ENCODE measurements at places on chromosomes 3 and 15.

GRCh38 chr3:34283751-34284150 lies 485.3 kb downstream of the PDCD6IP start:
- no peak for DNase-seq

- DNase-seq: no peak
Observed at GRCh38 chr3:26307192-26307591, 315.4 kb upstream of the LRRC3B start.

DNA sequence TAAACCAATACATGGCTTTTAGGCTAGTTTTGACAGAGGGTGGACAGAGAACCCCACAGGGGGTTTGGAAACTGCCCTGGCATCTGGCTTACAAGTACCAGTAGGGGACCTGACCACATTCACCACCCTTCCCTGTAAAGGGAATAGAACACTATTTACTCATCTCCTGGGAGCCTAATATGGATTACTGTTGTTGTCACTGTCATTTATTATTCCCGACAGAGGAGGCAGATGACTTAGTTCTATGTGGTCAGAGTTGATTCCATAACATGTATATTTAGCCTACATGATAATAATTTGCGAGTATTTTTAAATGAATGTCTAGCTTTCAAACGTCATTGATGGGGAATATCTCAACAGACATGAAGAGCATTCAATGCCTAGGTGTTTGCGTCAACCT lies 15.9 kb downstream of the ZBTB38 start:
- no peak for DNase-seq

- DNase-seq: no peak
Observed at GRCh38 chr3:189652042-189652441, 20.9 kb downstream of the TP63 start.

GRCh38 chr3:12750658-12751071 lies 8.4 kb downstream of the TMEM40 start:
- no peak for DNase-seq

DNA sequence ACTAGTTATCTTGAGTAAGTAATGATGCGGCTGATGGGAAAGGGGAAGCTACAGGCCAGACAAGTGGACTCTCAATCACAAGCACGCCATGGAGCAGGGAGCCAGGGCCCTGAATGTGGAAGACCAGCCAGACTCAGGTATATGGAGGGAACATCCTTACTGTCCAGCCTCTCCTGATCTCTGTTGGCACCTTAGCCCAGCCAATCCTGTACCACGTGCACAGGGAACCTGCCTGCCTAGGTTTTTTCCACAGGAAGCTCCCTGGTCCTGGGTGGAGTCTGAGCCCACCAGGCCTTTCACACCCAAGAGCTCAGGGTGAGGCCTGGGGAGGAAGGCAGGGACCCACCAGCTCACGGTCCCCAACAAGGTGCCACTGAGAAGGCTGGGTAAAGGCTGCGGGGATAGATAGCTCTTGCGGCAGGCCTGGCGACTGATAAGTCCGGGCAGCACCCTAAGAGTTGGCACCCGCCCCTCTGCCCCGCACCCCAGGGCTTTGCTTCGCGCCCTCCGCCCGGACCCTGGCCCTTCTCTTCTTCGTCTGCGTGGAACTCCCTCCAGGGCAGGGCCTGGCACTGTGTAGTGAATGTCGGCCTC lies 933 bp upstream of the APEH start:
- no peak for DNase-seq

DNA sequence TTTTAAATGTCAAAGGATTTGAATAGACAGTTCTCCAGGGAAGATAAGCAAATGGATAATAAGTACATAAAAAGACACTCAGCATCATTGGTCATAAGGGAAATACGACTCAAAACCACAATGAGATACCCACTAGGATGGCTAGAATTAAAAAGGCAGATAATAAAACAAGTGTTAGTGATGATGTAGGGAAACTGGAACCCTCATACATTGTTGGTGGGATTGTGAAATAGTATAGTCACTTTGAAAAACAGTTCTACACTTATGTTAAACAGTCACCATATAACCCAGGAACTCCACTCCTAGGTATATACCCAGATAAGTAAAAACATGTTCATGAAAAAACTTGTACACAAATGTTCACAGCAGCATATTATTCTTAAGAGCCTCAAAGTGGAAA lies 72.5 kb downstream of the GPR156 start:
- DNase-seq: no peak

GRCh38 chr15:99507504-99508310 lies 58.1 kb upstream of the MEF2A start:
- no peak for DNase-seq

- no peak for DNase-seq
Observed at GRCh38 chr3:17877299-17877698, 134.9 kb upstream of the TBC1D5 start.

- DNase-seq: no peak
Observed at GRCh38 chr3:29561651-29562149, 280.8 kb downstream of the RBMS3 start.

- DNase-seq: no peak
Observed at GRCh38 chr15:81473177-81473576, 99.2 kb upstream of the TMC3 start.

GRCh38 chr3:134883697-134884385 lies 88.8 kb downstream of the EPHB1 start:
- no peak for DNase-seq

DNA sequence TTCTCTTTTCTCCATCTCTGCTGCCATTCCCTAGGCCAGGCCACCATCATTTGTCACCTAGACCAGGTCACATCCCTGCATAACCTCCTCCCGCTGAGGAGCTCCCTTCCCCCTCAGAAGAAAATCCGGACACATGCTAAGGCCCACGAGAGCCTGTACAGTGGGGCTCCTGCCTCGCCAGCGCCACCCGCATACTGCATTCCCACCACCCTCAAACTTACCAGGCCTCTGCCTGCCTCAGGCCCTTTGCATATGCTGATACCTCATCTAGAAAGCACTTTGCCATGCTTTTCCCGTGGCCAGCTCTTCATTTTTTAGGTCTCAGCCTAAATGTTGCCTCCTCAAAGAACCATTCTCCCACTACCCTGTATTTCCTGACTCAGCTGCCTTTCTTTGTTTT lies 220.1 kb upstream of the CTDSPL start:
- DNase-seq: no peak

DNA sequence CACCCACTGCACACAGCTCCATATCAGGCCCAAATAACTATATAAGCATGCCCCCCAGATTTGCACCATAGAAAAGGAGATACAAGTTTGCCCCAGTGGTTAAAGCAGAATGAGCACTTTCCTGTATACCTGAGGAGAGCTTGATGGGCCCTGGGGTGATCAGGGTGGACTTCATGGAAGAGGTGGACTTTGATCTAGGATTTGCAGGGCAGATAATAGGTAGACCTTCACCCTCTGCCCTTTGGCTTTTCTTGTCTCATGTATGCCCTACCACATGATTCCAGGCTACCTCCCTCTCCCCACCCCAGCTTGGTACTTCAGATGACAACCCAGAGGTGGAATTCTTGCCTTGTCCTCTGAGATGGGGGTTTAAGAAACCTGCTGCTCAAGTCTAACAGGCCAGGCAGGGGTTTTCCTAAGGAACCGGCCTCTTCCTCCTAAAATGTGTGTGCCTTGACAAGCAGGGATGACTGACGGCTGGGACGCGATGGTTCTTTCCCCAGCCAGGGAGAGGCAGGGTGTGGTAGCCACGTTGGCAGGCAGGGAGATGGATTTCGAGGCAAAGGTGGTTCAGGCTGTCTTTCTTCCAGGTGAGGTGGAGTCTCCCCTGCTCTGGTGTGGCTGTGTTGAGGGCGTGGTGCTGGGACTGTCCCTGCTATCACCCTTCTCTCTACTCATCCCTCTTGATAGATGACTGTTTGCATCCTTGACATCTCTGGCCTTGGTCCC lies 6.6 kb upstream of the RHCG start:
- DNase-seq: no peak

DNA sequence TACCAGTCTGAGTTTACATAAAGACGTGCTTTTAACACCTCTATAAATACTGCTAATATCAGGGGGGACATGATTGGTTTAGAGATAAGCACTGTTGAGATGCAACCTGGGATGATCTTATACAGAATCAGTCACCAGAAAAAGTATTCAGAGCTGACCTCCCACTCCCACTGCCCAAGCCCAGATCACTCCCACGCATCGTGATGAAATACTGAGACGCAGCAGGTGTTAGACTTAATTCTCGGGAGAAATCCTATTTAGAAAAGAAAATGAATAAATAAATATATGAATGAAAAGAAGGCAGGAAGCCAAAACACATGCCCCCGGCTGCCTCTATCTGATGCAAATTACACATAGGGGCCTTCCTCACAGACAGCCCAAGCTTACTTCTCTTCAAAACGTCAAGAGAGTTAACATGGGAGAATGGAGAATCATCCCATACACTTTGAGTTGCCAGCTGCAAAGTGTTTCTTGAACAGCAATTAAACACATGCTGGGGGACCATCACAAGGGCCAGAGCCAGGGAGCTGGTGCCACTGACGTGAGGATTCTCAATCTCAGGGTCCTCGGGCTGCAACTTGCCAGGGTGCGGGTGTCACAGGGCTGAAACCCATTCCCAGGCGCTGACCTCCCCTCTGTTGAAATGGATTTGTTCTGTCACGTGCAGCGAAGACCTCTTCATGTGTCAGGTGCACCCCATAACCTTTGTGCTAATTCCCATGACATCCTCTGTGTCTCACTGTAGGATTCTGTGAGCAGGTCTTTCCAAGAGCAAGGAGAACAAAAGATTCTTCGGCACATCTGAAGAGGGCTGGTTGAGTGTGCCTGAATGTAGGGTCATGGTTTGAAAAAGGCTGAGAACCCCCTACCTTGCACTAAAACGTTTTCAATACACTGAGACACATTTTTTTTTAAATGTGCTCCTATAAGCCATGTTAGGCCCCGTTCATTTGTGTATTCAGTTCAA lies 764.2 kb upstream of the ARRDC4 start:
- no peak for DNase-seq

DNA sequence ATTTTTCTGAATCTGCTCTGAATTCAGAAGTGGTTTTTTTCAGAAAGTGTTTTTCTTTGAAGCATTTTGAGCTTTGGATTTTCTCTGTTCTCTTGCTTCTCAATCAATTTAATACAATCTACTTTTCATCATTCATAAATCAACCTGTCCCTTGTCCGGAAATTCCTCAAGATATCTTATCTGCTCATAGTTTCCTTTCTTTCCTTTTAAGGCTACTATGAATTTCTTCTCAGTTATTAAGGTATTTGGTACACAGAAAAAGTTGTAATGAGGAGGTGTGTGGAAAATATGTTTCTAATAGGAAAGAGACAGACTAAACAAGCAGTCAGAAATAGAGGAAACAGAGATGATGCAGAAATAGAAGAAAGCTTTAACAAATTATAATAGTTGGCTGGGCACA lies 14.4 kb downstream of the CGGBP1 start:
- DNase-seq: no peak

DNA sequence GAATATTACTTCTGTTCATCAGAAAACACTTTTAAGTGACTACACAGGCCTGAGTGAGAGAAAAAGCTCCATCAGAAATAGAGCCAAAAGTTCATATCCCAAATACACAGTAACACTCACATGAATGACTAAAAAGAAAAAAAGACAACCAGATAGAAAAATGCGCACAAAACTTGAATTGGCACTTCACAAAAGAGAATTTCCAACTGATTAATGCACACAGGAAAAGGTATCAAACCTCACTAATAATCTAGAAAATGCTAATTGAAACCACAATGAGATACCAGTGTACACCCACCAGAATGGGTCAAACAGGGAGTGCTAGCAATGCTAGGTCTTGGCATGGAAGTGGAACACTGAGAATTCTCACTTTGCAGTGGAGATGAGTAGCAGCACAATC lies 78.6 kb downstream of the HERC2 start:
- DNase-seq: no peak

DNA sequence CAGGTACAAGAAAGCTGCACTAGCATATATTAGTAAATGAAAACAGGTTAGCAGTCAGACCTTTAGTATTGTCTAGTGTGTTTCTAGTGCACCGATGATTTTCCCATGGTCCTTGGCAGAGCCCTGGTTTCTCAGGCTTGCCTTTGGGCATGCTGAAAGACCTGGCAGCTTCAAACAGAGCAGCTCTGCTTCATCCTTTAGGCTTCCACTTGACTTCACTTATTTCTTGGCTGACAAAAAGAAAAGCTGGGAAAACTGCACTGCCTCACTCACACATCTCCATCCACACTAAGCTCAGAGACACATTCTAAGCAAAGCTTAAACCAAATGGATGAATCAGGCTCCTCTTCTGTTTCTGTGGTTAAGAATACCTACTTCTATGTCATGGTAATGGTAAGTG lies 374.8 kb upstream of the PDZRN3 start:
- DNase-seq: no peak

GRCh38 chr3:150936693-150937092 lies 31.5 kb upstream of the MINDY4B start:
- DNase-seq: no peak

DNA sequence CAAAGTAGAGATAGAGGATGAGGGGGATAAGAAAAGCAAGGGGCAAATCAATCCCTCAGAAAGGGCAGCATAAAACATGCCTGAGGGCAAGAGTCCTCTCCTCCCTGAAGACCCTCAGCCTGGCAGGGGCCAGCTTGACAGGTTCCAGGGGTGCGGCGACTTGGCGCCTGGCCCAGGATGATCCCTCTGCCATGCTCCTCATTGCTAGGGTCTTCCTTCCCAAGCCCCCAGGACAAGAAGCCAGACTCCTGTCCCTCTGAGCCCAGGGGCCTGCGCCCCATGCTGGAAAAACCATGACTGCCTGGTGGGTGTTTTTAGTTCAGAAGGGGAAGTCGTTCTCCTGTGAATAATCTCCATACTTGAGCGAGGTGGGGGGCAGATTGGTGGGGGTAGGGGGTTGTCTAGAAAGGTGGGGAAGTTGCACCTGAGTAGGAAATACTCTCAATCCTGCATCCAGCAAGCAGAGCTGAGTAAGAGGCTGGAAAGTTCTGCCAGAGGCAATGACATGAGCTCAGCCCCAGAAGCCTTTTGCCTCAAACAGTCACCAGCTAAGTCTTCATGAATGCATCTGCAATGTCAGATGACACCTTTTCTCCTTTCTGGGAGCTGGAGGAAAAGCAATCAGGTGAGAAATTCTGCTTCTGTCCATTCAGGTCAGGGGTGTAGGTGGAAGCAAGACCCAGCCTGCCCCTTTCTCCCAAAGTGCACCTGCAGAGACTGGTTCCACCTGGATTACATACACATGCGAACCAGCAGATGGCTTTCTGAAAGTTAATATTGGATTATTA lies 18.3 kb downstream of the SLC12A8 start:
- no peak for DNase-seq

- no peak for DNase-seq
Observed at GRCh38 chr15:29687939-29688505, 134.2 kb downstream of the TJP1 start.

All from activated CD4-positive, alpha-beta T cell treated with anti-CD3 and anti-CD28 coated beads, Interleukin-2, amount 50 U/mL, for 4 hours (primary cell).